ENCODE measurements at places on chromosomes 3 and 15. TPM values are rescaled to one million over a fixed set of nuclear protein-coding genes. Genes with fewer than 3 reads are reported as not detected.

C15orf62 gene
- total RNA-seq = not detected

ZIC1 gene
- not detected for total RNA-seq

SMCO1 gene
- not detected for total RNA-seq

HCLS1 gene
- not detected for total RNA-seq

Data from bronchial smooth muscle cell (primary cell).